Posterior cingulate gyrus (tissue), 11 donors: ENCODE measurements at places on chromosomes 6 and 20.
A peak's percentile ranks its signal among the peaks of the same experiment; 100 is the strongest.

DNA sequence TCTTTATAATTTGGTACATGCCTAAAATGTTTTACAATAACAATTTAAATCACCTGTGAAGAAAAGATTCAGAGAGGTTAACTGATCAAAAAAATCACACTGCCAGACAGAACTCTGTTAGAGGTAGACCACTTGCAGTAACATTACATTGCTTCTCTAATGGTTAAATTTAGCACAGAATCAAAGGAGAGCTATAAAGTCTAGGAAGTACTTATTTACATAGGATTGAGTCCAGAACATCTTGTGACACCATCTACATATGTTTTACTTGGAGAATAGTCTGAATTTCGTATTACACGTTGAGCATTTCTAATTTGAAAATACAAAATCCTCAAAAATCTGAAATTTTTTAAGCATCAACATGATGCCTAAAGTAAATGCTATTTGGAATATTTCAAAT, 17.2 kb upstream of the TBC1D20 start:
- DNase-seq: no peak

DNA sequence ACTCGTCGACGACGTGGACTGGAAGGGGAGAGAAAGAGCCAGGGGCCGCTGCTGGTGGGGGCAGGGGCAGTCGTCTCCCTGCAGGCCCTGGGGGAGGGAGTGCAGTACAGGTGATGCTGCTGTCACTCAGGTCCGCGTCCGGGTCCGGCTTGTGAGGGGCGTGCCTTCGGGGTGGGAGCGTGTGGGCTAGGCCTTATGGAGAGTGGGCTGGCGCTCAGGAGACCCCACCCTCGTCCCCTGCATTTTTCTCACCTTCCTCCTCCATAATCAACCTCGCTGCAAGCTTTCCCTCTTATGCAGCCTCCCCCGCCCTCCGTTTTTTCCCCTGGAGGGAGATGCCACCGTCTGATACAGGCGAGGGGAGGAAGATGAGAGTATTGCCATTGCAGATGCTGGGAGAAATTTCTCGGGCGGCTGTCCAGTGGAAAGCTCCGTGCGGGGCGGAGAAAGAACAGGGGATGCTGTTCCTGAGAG, 632 bp downstream of the PCMT1 start:
- peak; percentile 29 for DNase-seq

DNA sequence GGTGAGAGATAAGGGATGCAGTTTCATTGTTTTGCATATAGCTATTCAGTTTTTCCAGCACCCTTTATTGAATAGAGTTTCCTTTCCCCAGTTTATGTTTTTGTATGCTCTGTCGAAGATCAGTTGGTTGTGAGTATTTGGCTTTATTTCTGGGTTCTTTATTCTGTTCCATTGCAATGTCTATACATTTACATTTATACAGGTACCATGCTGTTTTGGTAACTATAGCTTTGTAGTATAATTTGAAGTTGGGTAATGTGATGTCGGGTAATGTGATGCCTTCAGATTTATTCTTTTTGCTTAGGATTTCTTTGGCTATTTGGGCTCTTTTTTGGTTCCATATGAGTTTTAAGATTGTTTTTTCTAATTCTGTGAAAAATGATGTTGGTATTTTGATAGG, 61.8 kb downstream of the NCOA7 start:
- no peak for DNase-seq

GRCh38 chr6:155436981-155437749, 18.5 kb downstream of the NOX3 start:
- DNase-seq: no peak

- DNase-seq: no peak
Observed at GRCh38 chr6:72959821-72960220, 265.5 kb downstream of the KHDC1L start.

GRCh38 chr6:7574500-7574899, 15.5 kb upstream of the SNRNP48 start:
- no peak for DNase-seq

- no peak for DNase-seq
Observed at GRCh38 chr6:36955671-36956445, 1.3 kb downstream of the PI16 start.

GRCh38 chr6:170017603-170018320, 266.3 kb downstream of the ERMARD start:
- no peak for DNase-seq

DNA sequence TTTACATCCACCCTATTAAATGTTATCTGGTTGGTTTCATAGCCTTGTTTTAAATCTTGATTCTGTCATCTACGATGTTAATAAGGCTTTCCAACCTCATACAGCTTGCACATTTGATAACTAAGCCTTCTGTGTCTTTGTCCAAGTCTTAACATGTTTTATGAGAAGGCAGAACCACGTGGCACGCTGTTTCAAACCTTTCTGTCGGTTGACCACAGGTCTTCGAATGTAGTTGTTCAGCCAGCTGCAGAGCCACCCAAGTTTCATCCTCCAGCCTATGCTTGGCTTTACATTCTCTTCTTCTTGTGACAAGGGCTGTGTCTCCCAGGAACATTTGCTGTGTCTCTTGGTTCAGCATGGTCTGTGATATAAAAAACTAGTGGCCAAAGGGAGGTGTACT, 15.7 kb upstream of the SGK2 start:
- DNase-seq: no peak

GRCh38 chr6:38703949-38704590, 1.1 kb upstream of the GLO1 start:
- no peak for DNase-seq
